CD4-positive, alpha-beta T cell treated with Interleukin-2 at 100 ng/mL for 4 hours (primary cell): ENCODE measurements at places on chromosomes 4 and X.

DNA sequence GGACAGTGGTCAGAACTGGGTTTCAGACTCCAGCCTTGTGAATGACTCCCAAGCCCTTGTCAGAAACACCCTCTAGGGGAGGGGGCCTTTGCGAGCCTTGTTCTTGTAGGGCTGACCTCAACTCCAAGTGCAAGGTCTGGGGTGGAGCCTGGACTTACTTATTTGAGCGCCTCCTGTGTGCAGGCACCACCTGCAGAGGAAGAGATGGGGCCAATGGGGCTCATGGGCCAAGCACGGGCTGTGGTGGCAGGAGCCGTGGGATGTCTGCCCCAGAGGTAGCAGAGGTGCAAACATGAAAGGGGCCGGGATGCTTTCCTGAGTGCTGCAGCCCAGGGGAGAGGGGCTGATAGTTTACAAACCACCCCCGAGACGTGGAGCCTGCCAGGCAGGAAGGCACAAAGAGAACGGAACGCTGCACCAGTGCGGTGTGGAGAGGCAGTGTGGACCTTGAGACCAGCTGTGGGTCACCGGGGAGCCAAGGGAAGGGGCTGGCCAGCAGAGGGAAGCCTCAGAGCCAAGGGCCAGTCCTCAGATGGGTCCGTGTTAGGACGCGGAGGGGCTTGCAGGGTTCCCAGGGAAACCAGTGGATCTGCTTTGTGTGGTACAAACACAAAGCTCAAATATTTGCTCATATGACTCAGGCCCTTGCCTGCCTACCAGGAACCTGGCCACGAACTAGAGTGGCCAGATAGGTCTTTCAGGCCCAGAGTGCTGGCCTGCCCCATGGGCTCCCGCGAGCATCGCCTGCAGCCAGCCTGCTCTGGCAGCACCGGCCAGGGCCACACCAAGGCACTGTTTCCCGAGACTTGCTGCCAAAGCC, 8.7 kb upstream of the TADA2B start:
- no peak for DNase-seq

GRCh38 chr4:7900334-7900909, 39.2 kb downstream of the AFAP1 start:
- DNase-seq, result no peak

- DNase-seq, result peak; percentile 70
Measured at GRCh38 chrX:150482537-150483206, 85.7 kb upstream of the MTM1 start.

DNA sequence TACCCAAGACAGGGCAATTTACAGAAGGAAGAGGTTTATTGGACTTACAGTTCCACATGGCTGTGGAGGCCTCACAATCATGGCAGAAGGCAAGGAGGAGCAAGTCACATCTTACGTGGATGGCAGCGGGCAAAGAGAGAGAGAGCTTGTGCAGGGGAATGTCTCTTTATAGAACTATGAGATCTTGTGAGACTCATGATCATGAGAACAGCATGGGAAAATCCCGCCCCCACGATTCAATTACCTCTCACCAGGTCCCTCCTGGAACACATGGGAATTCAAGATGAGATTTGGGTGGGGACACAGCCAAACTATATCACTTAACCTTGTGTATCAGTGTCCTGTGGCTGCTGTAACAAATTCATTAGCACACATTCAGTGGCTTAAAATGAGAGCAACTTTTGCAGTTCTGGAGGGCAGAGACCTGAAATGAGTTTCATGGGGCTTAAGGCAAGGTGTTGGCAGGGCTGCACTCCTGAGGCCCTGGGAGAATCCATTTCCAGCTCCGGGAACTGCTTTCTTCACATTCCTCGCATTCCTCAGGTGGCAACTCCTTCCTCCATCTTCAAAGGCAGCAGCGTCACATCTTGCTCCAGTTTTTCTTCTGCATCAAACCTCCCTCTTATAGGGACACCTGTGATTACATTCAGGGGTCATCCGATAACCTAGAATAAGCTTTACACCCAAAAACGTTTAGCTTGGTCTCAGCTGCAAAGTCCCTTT, 22.3 kb upstream of the NSG1 start:
- no peak for DNase-seq

DNA sequence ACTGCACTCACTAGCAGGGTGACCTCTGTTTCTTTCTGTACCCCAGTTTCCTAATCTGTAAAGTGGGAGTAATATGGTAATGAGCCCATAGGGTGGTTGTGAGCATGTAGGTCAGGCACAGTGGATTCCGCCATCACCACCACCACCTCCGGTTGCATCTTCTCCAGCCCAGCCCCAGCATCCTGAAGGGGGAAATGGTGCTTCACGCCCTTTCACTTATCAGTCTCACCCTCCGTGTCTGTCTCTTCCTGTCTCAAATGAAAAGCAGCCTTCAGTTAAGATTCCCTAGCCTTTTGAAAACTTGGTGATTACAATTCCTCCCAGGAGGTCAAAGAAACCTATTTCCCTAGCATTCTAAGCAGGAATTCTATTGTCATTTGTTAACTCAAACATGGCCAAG, 16.9 kb upstream of the XPNPEP2 start:
- DNase-seq, result peak; percentile 17

- DNase-seq, result no peak
Measured at GRCh38 chr4:93132631-93133030, 695.9 kb upstream of the ATOH1 start.

DNA sequence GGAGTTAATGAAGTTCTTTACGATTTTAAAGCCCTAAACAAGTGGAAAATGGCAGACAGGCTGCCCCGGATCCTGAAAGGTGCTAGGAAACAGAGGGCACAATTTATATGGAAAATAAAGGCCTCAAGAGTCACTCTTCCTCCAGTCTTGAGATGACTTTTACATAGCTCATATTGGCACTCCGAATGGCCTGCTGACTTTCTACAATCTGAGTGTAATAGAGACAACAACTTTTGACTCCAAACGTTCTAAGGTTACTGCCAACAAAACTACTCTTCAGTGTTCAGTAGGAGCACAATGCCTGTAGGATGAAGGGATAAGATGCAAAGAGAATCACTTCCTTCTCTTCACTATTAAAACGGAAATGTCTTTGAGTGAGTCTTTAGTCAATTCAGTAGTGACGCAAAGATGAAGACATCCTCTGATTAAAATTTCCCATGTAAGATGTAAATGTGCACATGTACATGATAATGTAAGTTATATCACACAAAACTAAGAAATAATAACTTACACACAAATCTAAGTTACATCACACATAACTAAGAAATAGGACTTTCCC, 40.5 kb downstream of the VEGFC start:
- no peak for DNase-seq

- no peak for DNase-seq
Measured at GRCh38 chrX:90883479-90883878, 551.2 kb upstream of the PABPC5 start.

DNA sequence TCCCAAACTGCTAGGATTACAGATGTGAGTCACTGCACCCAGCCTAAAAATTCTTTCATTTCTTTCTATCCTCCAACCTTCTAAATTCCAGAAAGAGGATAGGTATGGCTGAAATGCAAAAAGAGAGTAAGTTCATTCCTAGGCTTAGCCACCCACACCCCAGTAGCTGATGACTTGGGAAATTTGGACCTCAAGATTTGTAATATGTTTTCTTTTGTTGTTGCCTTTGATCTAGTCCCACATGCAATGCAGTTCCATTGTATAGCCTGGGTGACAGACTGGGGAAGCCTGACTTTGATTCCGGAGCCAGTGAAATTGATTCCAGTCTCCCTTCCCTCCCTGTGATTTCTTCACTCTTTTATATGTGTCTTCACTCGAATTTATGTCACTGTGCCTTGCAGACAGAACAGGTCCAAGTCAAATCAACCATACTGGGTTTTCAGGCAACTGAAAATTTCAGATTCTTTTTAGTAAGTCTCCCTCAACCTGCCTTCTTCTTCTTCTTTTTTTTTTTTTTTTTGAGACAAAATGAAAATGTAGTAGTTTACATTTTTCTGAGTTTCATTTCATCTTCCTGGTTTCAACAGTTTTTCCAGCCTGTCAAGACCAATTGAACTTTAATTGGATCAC, 176.2 kb upstream of the RBPJ start:
- DNase-seq, result no peak

DNA sequence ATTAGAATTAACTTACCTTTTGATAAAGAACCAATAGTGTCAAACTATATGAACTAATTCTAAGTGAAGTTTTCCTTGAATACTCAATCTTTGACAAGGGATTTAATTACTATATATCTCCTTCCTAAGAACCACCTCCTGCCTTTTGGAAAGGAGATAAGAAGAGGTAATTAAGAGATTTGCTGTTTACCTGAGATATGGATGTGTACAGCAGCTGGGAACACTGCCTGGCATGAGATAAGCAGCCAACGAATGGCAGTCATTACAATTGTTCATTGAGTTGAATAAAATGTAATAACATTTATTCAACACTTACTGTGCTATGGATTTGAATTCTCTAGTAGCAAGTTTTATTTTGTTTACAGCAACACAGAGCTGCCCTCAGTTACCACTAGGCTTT, 407.1 kb downstream of the SPOCK3 start:
- DNase-seq, result no peak

DNA sequence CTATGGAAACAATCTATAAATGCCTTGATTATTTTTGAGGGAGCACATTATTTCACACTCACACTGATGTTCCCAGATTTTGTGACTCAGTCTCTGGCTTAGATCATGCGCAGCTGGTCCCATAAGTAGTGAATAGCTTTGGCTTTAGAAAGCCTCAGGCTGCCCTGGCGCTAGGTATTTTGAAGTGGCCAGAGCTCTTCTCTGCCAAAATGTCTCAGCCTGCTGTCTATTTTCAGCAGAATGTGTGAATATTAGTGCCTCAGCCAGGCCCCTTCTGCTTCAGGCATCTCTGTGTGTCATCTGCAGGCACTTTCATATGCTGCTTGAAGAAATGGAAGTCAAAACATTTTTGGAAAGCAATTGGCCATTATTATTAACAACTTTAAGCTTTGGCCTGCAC, 931.0 kb upstream of the INTU start:
- DNase-seq, result no peak

DNA sequence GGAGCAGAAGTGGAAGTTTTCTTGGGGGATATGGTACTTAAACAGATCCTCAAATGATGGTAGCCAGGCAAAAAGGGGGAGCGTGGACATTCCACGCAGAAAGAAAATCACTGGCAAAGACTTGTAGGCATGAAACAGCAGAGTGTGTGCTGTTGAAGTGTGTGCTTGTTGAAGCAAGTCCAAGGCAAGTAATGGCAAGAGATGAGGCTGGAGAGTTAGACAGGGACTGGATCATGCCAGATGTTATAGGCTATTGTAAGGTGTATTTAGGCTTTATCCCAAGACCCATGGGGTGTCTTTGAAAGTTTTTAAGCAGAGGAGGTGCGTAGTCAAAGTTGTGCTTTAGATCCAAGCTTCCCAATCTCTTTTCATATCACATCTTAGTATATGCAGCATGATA, 124.5 kb downstream of the MBNL3 start:
- no peak for DNase-seq

- no peak for DNase-seq
Measured at GRCh38 chr4:142034101-142034500, 397.7 kb downstream of the IL15 start.

DNA sequence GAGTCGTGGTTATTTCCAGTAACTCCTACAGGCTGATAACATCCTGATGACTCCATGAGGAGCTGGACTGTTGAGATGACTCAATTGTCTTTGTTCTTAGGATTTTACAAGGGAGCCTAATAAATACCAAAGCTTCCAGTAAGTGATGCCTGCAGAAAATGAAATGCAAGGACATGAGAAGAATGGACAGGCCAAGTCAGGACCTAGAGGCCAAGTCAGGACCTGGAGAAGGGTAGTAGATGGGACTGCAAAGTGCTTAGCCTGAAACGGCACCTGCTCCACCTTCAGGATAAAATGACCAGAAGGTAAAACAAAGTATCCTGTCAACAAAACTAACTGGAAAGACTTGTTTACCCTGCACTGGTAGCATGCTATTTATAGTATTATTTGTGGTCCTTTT, 6.4 kb upstream of the SLC10A6 start:
- no peak for DNase-seq

- DNase-seq, result peak; percentile 57
Measured at GRCh38 chrX:48919947-48920717, 1.3 kb upstream of the PIM2 start.

- DNase-seq, result no peak
Measured at GRCh38 chrX:97847885-97848679, 964.4 kb downstream of the RPA4 start.

DNA sequence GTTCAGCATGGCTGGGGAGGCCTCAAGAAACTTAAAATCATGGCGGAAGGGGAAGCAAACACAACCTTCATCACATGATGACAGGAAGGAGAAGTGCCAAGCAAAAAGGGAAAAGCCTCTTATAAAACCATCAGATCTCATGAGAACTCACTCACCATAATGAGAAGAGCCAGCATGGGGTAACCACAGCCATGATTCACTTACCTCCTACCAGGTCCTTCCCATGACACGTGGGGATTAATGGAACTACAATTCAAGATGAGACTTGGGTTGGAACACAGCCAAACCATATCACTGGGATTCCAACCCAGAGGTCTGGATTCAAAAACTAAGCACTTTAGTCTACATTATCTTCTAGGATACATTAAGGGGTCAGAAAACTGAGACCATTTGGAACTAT, 609.6 kb upstream of the SPANXN1 start:
- no peak for DNase-seq

GRCh38 chrX:134459683-134460004, 321 bp upstream of the HPRT1 start:
- DNase-seq, result no peak

GRCh38 chrX:65463550-65463949, 71.0 kb downstream of the LAS1L start:
- DNase-seq, result no peak

- DNase-seq, result no peak
Measured at GRCh38 chr4:6105311-6105911, 87.2 kb upstream of the C4orf50 start.

DNA sequence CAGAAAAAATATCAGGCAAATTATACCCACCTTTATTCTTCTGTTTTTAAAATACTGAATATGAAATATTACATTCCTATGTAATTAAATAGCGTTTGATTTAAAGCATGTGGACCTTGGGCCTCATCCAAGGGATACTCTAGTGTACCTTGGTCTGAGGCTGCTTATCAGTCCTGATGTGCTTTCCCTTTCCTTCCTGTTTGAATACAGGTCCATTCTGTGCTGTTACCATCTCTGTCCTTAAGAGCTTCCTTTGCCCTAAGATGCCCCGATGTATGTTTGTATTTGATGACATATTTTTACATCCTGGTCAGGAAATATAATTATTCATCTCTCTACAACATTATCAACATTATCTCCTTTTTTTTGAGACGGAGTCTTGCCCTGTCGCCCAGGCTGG, 24.1 kb downstream of the FAT4 start:
- DNase-seq, result no peak

- DNase-seq, result peak; percentile 23
Measured at GRCh38 chrX:39773923-39774773, 323.6 kb downstream of the BCOR start.

- no peak for DNase-seq
Measured at GRCh38 chrX:52261125-52261462, 76.4 kb downstream of the MAGED4 start.

DNA sequence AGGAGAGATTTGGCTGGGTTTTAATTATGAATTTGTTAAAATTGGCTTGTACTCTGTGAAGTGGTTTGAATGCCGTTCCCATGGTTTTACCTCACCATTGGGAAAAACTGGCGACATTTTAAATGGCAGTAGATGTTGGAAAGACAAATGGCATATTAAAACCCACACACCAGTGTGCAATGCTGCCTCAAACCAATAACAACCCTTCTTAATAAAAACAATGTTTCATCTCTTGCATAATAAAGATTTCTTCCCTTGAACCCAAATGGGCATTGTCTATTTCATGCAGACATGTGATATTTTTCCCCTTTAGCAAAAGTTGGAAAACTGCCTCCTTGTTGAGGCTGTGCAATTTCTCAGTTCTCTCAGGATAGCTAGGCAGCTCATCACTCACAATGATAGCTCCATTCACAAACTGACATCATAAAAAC, 33.7 kb downstream of the GABRB1 start:
- no peak for DNase-seq
